ENCODE measurements at places on chromosomes 2 and 18. TPM values are rescaled to one million over a fixed set of nuclear protein-coding genes. Genes with fewer than 3 reads are reported as not detected.

The KIF5C gene
- total RNA-seq, result 1.7 TPM

The ARHGAP15 gene
- 0.15 TPM for total RNA-seq

The MAPRE3 gene
- 2.7 TPM for total RNA-seq

The LBX2 gene
- total RNA-seq, result 0.97 TPM

The UNC80 gene
- not detected for total RNA-seq

The FLACC1 gene
- 0.23 TPM for total RNA-seq

The SCYGR4 gene
- total RNA-seq, result not detected

The DRC1 gene
- not detected for total RNA-seq

The MEP1B gene
- not detected for total RNA-seq

DNA sequence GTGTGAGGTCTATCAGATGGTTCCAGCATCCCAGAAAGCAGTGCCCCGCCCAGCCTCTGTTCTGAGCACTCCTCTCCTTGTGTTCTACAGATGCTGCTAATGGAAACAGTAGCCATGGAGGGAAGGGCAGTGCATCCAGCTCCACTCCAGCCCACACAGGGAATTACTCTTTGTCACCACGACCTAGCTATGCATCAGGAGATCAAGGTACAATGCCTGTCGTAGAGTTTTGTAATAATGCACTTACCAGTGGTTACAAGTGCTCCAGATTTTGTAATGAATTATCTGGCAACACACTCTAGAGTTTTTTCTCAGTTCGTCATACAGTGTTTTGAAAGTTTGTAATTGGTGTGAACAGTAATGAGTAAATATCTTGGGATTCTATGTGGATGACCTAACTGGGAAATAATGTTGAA lies 161.1 kb downstream of the ESCO1 start:
- DNase-seq, result peak; percentile 33

- no peak for DNase-seq
Observed at GRCh38 chr2:237486819-237487448, at the start of gene MLPH. Gene MLPH, plus strand, starts transcription at chr2:237487251. Its CDS starts 6,176 bp downstream, at chr2:237493427.

- DNase-seq, result no peak
Observed at GRCh38 chr2:193894081-193894480, 1699.3 kb upstream of the TMEFF2 start.

- no peak for DNase-seq
Observed at GRCh38 chr2:105252271-105252670, 10.7 kb downstream of the GPR45 start.

DNA sequence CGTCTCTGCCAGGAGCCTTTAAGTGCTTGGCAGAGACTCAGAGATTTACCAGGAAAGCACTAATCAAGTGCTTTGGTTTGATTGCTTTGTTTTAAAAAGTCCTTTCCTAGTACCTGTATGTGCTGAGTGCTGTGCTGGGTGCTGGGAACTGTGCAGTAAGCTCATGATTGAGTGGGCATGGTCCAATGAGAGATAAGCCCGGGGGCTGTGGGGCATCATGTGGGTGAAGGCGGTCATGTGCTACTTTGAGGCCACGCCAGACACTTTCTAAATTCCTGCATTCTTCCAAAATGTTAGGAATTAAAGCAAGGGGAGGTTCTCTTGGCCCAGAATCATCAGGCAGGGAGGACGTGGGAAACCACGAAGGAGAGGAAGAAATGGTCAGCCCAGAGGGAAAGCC lies 109.0 kb downstream of the ACAA2 start:
- DNase-seq, result no peak

DNA sequence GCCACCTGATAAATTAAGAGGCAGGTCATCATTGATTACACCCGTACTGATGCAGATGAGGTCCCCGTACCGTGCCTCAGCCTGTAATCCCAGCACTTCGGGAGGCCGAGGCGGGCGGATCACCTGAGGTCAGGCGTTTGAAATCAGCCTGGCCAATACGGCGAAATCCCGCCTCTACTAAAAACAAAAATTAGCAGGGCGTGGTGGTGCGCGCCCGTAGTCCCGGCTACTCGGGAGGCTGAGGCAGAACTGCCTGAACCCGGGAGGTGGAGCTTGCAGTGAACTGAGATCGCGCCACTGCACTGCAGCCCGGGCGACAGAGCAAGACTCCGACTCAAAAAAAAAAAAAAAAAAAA lies 683 bp upstream of the ENOSF1 start:
- no peak for DNase-seq

GRCh38 chr2:204026294-204026693 lies 89.7 kb downstream of the ICOS start:
- no peak for DNase-seq

DNA sequence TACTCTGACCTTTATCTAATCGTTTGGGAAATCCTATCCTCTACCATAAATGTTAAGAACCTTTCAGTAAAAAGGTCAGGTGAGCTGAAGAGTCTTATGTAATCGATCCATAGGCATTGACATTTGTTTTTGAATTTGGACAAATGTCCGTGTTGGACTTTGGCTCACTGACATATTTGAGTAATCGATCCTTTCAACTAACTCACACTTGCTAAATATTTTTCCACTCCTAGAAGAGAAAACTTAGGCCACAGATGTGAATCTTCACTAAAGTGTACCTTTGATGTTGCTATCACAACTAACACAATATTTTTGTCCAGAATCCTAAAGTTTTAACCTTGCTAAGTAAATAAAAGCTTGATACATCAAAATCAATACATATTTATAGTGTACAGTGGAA lies 89.5 kb downstream of the CCDC102B start:
- DNase-seq, result no peak

DNA sequence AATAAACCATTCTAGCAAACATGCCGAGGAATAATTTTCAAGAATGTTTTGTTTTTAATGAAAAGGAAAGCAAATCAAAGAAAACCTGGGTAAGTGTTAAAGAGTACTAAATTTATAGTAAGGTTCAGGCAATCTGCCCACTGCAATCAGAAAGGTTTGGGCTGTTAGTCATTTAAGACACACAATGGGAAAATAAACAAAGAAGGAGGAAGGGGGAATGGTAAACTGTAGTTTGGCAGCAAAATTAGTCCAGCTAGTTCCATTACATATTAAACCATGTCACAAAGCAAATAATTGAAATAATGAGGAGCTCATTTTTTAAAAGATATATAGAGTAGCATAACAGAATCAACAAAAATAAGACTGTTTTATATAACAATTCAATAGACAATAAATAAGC lies 87.5 kb upstream of the COPS8 start:
- peak; percentile 36 for DNase-seq

DNA sequence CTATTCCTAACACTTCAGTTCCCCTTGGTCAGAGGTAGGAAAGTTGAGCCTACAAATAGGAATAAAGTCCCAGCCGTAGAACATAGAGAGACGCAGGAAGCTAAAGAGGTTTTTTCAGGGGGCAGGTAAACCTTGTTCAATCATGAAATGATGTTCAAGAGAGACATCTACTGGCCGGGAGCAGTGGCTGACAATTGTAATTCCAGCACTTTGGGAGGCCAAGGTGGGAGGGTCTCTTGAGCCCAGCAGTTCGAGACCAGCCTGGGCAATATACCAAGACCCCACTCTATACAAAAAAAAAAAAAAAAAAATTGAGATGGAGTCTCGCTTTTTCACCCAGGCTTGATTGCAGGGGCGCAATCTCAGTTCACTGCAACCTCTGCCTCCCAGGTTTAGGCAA lies 66.7 kb upstream of the DNAJC10 start:
- peak; percentile 65 for DNase-seq

- DNase-seq, result peak; percentile 45
Observed at GRCh38 chr18:9516437-9517064, 41.2 kb downstream of the RALBP1 start.

GRCh38 chr18:12317664-12318333 lies 9.8 kb downstream of the TUBB6 start:
- no peak for DNase-seq

GRCh38 chr2:233836359-233836758 lies 18.0 kb downstream of the HJURP start:
- DNase-seq, result no peak

GRCh38 chr2:122194546-122194945 lies 439.1 kb downstream of the TSN start:
- DNase-seq, result no peak

- no peak for DNase-seq
Observed at GRCh38 chr2:122660786-122661634, 905.6 kb downstream of the TSN start.

DNA sequence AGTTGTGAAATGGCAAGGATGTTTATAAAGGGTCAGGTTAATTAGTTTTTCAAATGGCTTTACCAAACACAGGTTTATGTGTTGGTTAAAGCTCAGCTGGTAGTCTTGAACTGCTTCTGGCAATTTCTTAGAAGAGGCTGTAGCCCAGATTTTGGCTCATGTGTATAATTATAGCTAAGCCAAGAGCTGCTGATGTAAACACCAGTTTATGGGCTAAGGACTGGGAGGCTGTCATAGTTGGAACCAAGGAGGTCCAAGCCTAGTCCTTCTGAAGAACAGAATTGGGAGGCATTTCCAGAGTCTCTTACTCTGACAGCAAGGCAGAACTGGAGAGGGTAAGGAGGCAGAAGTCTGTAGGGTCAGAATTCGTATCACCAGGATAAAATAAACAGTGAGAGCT lies 25.4 kb downstream of the UBE2E3 start:
- no peak for DNase-seq

DNA sequence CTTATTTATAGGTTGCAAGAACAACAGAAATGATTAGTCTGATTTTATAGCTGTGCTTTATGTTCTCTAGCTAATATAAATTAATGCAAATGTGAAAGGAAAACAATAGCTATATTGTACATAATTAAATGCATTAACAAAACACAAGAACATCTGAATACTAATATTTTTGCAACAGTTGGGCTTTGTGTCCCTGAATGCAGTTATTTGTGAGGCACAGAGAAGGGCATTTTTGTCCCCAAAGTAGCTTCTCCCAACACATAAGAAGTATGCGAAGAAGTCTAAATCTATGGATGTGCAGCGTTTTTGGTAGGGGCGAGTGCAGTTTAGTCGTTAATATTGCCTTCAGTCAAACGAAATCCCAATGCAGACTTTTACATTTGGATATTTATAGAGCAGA lies 110.0 kb downstream of the MBP start:
- no peak for DNase-seq

DNA sequence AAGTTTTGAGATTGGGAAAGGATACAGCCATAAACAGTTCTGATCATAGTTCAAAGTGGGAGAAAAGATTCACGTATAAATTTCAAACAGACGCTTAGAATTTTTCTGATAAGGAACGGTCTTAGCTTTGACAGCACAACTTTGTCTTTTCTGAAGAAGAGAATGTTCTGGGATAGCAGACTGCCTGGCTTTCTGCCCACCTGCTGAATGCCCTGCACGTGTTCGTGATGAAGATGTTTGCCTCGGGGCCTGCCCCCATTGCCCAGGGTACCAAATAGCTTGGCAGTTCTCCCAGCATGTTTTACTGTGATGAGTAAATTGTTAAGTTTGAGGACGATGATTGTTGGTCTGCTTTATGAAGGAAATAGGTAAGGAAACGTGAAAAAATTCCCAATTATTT lies 4.6 kb downstream of the MRPL33 start:
- no peak for DNase-seq

DNA sequence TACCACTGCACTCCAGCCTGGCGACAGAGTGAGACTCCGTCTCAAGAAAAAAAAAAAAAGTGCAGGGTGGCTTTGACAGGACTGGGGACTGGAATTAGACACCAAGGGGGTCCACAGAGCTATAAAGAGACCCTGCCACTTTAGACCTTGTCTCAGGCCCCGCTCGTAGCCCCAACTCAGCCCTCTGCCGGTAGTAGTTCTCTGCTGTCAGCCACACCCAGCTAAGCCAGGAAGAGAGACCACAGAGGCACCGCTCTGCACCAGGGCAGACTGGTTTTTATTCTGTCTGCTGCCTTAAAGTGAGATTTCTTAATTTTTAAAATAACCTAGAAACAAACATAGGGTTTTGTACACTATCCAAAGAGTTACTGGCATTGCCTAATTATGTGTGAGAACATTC lies 66.0 kb downstream of the STEAP3 start:
- DNase-seq, result no peak

DNA sequence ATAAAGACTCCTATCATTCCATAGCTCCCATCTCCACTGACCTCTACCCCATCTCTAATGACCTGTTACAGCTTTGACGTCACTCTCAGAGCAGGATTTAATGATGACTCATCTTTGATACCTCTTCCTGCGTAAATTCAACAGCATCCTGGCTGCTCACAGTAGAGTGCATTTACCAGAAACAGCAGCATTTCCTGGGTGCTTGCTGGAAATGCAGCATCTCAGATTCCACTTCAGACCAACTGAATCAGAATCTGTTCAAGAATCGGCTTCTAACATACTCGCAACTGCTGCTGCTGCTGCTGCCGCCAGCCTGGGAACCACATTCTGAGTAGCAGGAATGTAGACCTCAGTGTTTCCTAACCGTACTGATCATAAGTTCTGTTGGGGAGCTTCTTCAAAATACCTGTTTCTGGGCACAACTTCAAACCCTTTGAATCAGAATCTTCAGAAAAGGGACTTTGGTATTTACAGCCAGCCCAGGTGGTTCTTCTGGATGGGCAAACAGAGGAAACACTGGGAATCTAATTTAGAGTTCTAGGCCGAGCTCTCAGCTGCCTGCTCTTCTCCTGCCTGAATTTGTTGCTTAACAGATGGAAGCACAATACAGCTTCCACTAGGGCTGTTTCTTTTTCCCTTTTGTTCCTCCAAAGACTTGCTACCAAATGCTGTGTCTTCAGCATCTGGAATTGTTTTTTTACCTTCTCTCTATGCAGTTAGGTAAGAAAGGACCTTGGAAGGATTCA lies 241.4 kb downstream of the NCKAP5 start:
- DNase-seq, result peak; percentile 69

- DNase-seq, result no peak
Observed at GRCh38 chr2:12960671-12961070, 243.9 kb downstream of the TRIB2 start.

- DNase-seq, result peak; percentile 19
Observed at GRCh38 chr18:9475643-9476591, 604 bp downstream of the RALBP1 start.

- DNase-seq, result no peak
Observed at GRCh38 chr2:230899786-230900185, 25.3 kb downstream of the GPR55 start.
